ENCODE measurements at places on chromosomes 16 and 17.

DNA sequence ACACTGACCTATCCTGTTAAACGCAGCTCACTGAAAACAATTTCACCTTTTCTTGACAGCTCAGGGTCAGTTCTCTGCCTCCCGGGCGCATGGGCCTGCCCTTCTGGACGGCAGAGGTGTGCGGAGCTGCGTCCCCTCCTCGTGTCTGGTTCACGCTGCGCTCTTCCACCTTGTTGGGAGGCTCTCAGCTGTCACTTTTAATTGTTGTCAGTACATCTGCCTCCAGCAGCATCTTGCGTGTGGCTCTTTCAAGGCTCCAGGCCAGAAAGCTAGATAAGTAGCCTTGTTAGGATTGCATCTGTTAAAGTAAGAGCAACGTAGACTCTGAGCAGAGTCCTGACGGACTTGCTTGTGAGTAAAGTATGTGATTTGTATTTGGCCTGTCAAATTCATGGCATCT is 59.4 kb downstream of the MGAT5B start:
- DNase-seq = no peak

DNA sequence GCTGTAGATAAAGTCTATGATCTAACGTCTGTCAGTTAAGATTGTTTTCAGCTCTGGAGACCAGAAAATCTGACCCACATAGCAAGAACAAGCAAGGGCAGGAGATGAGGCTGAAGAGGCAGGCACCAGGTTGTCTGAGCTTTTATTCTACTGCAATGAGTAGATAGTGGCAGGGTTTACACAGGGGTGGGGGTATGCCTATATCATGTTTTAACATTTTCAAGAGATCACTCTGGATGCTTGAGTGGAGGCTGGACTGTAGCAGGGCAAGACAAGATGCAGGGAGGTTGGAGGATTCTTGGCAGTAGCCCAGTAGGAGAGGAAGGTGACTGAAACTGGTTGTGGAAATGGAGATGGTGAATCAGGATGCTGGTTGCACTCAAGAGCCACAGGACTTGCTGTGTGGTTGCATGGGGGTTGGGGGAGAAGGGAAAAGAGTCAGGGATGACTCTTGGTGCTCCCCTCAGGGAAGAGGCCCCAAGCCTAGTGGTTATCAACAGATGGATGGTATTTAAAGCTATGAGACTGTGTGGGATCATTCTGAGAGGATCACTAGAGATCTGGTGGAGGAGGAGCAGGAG is 143.1 kb upstream of the KCNJ18 start:
- DNase-seq = no peak

- no peak for DNase-seq
Measured at GRCh38 chr16:22397931-22398330, 23.5 kb upstream of the CDR2 start.

- DNase-seq = peak; percentile 36
Measured at GRCh38 chr16:57999971-58000705, at the start of gene ZNF319. Gene ZNF319, minus strand, starts transcription at chr16:58000672. Its CDS starts 2,407 bp downstream, at chr16:57998265.

DNA sequence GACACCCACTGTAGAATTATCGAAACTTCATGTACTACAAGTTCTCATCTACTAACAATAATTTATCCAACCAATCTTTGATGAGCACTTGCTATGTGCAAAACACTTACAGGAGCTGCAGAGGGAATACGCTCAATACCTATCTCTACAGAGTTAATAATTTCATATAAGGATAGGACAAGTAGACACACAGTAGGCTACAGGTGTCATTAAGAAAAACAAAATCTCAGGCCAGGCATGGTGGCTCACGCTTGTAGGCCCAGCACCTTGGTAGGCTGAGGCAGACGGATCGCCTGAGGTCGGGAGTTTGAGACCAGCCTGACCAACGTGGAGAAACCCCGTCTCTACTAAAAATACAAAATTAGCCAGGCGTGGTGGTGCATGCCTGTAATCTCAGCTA is 91.3 kb upstream of the PLEKHM1 start:
- DNase-seq = no peak

DNA sequence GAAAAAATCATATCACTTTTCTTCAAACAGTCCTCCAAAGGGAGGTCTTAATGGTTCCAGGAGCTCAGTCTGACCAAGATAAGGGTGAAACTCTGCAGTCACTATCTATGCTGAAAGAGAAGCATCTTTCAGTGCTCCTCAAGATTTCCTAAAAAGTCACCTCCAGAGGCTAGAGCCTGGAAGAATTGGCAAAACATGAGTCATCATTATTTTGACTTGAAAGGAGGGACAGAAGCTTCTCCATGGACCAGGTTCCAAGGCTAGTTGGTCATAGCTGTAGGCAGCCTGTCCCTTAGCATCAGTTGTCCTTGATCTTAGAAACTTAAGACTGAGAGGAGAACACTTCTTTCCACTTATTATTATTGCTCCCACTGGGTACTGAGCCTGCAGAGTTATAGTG is 219.0 kb upstream of the ASIC2 start:
- no peak for DNase-seq

DNA sequence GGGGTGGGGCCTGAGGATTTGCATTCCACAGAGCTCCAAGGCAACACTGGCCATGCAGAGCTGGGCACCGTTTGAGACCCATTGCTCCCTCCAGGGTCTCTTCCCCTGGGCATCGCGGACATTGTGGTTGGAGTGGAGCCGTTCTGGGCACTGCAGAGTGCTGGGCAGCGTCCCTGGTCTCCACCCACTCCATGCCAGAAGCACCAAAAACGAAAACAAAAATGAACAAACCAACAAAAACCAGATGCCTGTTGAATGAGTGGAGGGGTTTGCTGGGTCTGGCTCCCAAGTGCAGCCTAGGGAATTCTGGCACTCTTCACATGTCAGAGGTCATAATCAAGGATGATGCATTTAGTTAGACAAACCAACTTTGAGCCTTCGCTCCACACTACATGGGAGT is 17.9 kb downstream of the WNT9B start:
- no peak for DNase-seq

DNA sequence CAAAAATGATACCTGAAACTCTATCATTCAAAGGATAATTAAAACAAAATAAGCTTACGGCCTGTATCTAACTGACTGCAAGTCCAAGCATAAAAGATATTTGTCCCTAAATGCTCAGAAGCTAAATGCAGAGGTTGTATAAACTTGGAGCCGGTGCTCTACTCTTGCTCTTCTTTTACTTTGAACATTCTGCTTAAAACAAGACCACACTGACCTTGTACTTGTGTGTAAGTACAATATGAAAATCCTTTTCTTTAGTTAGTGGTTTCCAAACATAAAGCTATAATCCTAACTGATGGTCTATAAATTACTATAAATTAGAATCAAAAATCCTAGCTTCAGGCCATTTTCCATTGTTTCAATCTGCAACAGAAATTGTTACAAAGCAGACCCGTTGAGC is 74.6 kb downstream of the SPAG9 start:
- DNase-seq = no peak

- no peak for DNase-seq
Measured at GRCh38 chr16:16086653-16087446, 136.4 kb downstream of the ABCC6 start.

- DNase-seq = no peak
Measured at GRCh38 chr17:39810939-39811728, 53.0 kb downstream of the IKZF3 start.

- DNase-seq = no peak
Measured at GRCh38 chr16:31718998-31719397, 154.6 kb upstream of the ZNF267 start.

- DNase-seq = no peak
Measured at GRCh38 chr17:58324409-58325288, 3.9 kb downstream of the TSPOAP1 start.

GRCh38 chr17:44522883-44523671 is 19.9 kb upstream of the GPATCH8 start:
- DNase-seq = peak; percentile 63

Data from T-helper 2 cell (primary cell).